ENCODE measurements at places on chromosomes 7 and 10. TPM values are rescaled to one million over a fixed set of nuclear protein-coding genes. Genes with fewer than 3 reads are reported as not detected.

- no peak for DNase-seq
Measured at GRCh38 chr10:91345716-91346115, 64.4 kb upstream of the HECTD2 start.

- no peak for DNase-seq
Measured at GRCh38 chr10:74071157-74071556, 73.2 kb downstream of the VCL start.

DNA sequence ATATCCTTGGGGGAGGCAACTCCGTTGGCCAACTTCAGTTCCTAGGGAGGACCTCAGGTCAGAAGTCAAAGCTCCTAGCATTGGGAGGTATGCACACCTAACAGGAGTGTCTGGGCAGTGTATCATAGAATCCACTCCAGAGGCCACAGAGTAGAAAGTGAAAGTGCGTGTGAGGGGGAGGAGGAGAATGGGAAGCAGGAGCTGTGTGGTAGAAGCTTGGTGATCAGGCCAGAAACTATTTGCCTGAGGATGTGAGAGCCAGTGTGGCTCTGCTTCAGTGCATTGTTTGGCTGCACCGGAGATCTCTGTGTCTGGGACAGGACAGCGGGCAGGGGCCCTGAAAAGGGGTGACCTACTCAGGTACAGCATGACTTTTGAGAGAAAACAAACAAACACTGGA lies 557.4 kb upstream of the VSTM2A start:
- no peak for DNase-seq

Gene MSS51
- 1.5 TPM for total RNA-seq
